ENCODE measurements at places on chromosomes 5 and 9.
A peak's percentile ranks its signal among the peaks of the same experiment; 100 is the strongest.

- no peak for DNase-seq
Observed at GRCh38 chr9:5085993-5086392, 99.4 kb downstream of the INSL6 start.

GRCh38 chr5:122162100-122162638, 32.8 kb downstream of the ZNF474 start:
- no peak for DNase-seq

DNA sequence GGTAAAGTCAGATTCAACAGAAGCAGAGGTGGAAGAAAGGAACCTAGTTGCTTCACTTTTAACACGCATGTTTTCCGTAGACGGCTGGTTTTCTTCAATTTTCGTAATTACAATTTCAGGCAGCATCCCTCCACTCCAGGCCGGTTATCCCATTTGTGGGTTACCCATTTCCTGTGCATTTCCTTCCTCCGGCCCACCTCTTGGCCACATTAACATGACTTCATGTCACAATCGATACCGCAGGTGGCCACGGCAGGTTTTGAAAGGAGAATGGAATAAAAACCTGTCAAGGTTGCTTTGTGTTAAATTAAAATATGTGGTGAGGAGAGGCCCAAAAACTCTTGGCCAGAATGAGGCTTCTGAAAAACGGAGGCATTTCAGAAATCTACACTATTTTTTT, 130.2 kb downstream of the PCSK5 start:
- no peak for DNase-seq

GRCh38 chr9:6711403-6711802, 46.4 kb upstream of the KDM4C start:
- DNase-seq: peak; percentile 7

GRCh38 chr5:170749911-170750431, 33.6 kb upstream of the GABRP start:
- DNase-seq: no peak

Measured in RPMI8226 (cell line).